ENCODE measurements at places on chromosomes 4 and X.

- DNase-seq = no peak
Measured at GRCh38 chrX:135629342-135629741, 84.1 kb upstream of the CT45A1 start.

DNA sequence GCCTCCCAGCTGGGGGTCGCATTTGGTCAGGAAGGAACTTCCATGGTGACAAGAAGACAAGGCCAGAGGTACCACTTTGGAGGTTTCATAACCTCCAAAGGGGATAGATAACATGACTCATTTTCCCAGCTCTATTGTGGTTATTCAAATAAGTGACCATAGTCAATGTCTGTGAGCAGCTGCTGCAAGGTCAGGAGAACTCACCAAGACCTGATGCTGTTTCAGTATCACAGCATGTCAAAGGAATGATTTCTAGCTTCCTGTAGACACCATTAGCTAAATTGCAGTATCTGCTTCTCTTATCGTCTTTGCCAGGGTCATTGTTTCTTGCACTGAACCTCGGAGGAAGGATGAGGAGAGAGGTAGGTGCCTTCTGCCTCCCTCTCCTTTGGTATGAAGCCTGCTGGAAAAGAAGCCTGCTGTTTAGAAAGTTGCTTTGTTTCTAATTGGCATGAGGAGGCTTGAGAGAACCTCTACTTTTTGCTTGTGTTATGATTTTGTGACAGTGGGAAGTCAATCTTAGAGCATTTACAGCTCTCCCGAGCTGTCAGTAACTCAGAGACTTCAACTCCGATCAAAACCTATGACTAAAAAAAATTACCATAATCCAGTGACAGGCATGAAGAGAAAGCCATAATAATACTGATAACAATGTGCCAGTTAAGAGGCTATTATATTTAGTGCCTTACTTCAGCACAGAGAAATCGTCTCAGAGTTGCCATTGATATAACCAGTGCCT is 38.0 kb upstream of the GATB start:
- no peak for DNase-seq

- no peak for DNase-seq
Measured at GRCh38 chr4:21986307-21986706, 37.7 kb upstream of the KCNIP4 start.

DNA sequence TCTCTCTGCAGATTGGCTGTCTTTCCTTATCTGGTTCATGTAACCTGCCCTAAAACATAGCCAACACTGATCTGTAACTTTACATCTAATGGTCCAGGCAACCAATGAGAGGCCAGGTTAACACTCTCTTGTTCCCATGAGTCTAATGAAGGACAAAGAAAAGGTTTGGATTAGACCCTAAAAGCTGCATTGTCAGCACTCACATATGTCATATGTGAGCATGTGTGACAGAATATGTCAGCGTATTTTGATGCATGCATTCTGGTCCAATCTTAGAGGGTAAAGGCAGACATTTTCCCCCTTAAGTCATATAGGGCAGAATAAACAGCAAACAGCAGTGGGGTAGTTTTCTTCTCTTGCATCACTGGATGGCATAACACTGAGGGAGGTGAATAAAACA is 3.7 kb downstream of the NDST3 start:
- no peak for DNase-seq

GRCh38 chr4:164542431-164542830 is 211.5 kb upstream of the SMIM31 start:
- DNase-seq = no peak

DNA sequence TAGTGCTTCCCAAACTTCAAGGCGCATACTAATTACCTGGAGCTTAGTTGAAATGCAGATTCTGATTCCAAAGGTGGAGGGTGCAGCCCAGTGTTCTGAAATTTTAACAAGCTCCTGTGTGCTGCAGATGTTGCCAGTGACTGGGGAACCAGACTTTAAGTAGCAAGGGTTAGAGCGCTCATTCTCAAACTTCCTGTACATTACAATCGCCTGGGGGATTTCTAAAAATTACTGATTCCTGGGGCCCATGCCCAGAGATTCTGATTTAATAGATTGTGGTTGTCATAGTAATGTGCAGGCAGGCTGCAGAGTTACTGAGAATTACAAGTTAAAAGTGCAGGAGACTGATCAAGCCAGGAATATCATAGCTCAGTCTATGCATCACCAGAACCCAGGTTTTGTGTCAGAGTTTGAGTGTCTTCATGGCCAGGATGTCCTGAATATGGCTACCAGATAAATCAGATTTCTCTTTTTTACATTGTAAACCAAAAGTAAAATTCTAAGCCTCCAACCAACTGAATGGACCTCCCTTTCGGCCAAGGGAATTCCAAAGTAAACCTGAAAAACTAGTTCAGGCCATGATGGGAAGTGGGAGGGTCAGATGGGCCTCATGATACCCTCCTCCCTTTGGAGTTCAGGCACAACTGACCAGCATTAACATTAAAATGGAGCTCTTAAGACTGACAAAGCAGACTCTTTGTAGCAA is 121.6 kb downstream of the ATXN3L start:
- no peak for DNase-seq

GRCh38 chr4:21097026-21097425 is 396.8 kb downstream of the PACRGL start:
- DNase-seq = no peak

- DNase-seq = no peak
Measured at GRCh38 chrX:39073131-39073530, 271.9 kb downstream of the MID1IP1 start.

DNA sequence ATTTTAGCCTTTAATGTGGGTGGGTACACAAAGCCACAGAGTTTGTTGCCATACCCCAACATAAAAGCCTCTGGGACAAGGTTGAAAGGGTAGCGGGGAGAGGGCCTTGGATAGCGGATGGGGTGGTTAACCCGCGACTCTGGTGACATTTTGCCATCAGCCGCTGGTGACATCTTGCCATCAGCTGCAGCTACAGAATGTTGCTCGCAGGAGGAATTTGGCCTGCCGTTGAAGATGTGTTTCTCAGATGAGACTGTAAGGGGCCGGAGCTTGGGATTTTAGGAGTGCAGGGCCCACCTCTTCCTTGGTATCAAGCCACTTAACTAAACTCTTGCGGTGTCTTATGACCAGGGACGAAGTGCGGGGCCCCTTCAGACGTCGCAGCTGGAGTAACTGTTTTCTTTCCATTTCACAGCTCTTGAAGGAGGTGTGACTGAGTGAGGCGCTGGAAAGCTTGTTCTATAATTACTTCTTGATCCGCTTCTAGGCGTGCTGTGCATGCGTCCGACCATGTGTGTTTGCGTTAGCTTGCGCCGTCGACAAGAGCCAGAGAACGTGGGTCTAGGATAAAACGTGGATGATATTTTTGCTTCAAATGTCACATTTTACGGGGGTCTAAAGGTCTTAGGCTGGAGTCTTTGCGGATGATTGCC is 820 bp upstream of the RASL11B start:
- no peak for DNase-seq

- no peak for DNase-seq
Measured at GRCh38 chr4:155600244-155600643, 66.4 kb upstream of the GUCY1A1 start.

- no peak for DNase-seq
Measured at GRCh38 chr4:151403656-151404055, 5.3 kb upstream of the FHIP1A start.

GRCh38 chr4:126991965-126992364 is 640.8 kb upstream of the INTU start:
- no peak for DNase-seq

DNA sequence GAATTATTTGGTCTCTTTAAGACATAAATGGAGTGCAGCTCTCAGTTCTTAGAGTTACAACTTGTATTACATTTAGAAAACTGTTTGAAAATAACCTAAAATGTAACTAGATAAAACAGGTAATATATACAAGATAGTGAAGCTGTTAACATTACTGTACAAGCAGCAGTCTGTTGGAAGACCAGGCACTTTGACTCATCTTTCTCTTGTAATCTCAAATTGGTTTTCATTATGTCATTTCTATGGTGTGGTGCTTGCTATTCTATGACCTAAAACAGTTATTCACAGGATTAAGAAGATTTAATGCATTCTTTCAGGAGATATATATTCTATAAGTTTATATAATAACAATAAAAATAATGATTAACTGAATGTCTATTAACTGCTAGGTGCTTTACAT is 282.5 kb upstream of the PITX2 start:
- no peak for DNase-seq

DNA sequence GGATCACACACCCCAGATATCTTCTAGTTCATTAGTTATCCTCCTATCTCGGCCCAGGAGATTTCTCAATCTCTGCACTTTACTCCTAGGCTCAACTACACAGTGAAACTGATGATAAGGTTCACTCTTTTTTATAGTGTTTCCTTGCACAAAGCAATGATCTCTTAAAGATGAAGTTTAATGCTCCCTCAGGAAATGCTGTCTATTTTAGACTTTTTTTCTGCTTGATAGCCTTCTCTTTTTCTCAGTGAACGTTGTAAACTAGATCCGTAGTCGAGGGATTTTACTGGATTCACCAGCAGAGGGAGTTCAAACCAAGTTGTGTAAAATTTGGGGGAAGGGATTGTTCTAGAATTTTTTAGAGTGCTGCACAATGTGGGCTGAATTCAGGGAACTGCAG is 269.6 kb downstream of the GBA3 start:
- no peak for DNase-seq

DNA sequence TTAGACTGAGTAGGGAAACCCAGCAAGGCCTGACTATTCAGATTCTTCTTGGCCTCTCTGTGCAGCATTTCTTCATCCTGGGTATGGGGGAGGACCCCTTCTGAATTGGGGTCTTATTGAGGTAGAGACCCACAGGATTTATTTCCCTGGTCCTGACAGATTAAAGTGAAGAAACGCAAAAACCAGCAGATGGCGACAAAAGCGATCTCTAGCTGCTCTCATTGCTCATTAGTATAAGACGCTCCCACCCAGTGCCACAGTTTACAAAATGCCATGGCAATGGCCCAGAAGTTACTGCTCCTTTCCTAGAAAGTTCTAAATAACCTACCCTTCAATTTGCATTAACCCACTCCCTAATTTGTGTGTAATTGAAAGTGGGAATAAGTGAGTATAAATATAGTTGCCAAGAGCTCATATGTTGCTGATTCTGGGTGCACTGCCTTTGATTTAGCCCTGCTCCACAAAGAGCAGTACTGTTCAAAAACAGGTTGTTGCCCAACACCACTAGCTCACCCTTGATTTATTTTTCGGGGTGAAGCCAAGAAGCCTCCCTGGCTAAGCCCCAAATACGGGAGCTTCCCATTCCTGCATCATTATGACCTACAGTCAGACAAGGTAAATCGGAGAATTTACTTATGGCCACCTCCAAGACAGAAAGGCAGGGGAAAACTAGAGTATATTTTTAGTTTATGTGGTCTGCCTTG is 3.7 kb upstream of the BEX4 start:
- DNase-seq = peak; percentile 24

- DNase-seq = no peak
Measured at GRCh38 chr4:185071236-185071811, 53.0 kb downstream of the HELT start.

- no peak for DNase-seq
Measured at GRCh38 chrX:10603612-10604011, 16.8 kb downstream of the MID1 start.

- DNase-seq = no peak
Measured at GRCh38 chr4:6917461-6918271, 8.0 kb downstream of the TBC1D14 start.

DNA sequence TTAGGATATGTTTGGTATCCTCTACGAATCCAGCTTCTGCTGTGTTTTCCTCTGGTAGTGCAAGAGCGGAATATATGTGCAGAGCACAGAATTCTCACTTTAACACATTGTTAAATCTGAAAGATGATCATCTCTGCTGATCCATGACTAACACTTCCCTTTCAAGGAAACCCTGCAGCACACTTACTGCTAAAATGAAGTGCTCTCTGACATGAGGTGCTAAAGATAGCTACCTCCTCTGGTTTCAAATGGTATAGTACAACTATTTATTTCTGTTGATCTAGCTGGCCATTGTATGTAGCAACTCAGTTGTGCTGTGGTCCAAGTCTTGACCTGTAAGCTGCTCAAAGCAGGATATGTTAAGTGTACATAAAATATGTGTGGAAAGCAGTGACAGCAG is 162.4 kb upstream of the FMR1 start:
- DNase-seq = no peak

GRCh38 chr4:76856243-76857073 is 41.5 kb downstream of the SOWAHB start:
- no peak for DNase-seq

DNA sequence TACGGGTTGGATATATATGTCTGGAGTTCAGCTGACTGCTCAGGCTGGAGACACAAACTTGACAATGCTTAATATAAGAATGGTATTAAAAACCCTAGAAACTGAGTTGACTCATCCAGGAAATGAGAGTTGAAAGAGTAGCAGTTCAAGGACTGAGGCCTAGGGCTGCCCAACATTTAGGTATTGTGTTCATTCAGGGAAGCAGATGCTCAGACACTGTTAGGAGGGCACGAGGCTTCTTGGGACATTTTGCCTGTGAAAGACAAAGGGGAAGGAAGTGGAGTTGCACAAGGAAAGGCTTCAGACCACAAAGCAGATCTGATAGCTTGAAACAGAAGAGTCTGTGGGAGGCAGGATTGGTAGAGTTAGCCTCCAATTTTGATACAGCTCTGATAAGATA is 52.0 kb upstream of the HS3ST1 start:
- no peak for DNase-seq

- no peak for DNase-seq
Measured at GRCh38 chrX:31213941-31214340, 142.1 kb upstream of the FTHL17 start.

- DNase-seq = no peak
Measured at GRCh38 chr4:124227981-124228380, 484.6 kb downstream of the ANKRD50 start.
